ENCODE measurements at places on chromosomes 5 and 9. TPM values are rescaled to one million over a fixed set of nuclear protein-coding genes. Genes with fewer than 3 reads are reported as not detected.

The PLPP7 gene
- polyA plus RNA-seq: 4.8 TPM

The DIPK1B gene
- polyA plus RNA-seq: 1.4 TPM

The GZMA gene
- 2.0 TPM for polyA plus RNA-seq

The SH2D3C gene
- 27.1 TPM for polyA plus RNA-seq

The TLX3 gene
- not detected for polyA plus RNA-seq

The OGN gene
- 7.7 TPM for polyA plus RNA-seq

The SNCAIP gene
- 5.1 TPM for polyA plus RNA-seq

The BRINP1 gene
- polyA plus RNA-seq: 6.4 TPM

- peak; percentile 84 for DNase-seq
Observed at GRCh38 chr5:150317048-150318003, 14.6 kb upstream of the ARSI start.

- DNase-seq: peak; percentile 79
Observed at GRCh38 chr9:115591584-115591984, 473.6 kb upstream of the TNC start.

GRCh38 chr5:16755641-16756040, 138.8 kb upstream of the RETREG1 start:
- no peak for DNase-seq

DNA sequence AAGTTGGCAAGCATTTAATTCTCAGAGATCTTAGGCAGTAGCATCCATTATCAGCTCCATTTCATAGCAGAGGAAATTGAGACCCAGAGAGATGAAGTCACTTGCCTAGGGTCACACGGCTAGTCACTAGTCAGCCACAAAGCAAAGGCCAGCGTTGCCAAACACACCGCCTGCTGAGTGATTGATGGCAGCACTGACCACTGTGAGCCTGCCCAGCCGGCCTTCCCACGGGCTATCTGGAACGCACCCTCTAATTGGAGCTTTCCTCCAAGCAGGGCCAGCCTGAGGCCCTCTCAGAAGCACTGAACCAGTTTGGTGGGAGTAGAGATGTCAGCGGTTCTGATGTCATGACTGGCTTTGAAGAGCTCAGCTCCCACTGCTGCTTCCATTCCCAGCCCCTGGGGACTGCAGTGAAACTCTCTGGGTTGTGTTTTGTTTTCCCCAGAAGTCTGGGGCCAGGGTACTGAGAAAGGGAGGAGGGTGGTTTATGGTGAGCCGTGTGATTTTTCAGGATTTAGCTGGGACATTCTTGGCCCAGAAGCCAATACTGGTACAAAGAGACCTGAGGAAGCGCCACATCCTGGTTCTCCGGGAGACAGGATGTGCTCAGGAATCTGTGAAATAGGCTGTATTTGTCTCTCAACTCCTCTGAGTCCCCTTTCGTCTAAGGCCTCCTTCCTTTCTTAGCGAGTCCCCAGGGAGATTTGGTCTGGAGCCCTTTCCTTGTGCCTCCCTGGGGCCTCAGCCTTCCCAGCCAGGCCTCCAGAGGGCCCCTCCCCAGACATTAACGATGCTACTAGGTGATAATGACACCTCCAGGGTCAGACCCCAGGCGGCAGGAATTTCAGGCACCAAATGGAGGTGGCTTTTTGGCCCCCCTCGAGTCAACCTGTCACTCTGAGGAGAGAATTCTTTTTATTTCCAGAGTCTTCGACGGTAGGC, 44.5 kb downstream of the SPRY4 start:
- peak; percentile 24 for DNase-seq

DNA sequence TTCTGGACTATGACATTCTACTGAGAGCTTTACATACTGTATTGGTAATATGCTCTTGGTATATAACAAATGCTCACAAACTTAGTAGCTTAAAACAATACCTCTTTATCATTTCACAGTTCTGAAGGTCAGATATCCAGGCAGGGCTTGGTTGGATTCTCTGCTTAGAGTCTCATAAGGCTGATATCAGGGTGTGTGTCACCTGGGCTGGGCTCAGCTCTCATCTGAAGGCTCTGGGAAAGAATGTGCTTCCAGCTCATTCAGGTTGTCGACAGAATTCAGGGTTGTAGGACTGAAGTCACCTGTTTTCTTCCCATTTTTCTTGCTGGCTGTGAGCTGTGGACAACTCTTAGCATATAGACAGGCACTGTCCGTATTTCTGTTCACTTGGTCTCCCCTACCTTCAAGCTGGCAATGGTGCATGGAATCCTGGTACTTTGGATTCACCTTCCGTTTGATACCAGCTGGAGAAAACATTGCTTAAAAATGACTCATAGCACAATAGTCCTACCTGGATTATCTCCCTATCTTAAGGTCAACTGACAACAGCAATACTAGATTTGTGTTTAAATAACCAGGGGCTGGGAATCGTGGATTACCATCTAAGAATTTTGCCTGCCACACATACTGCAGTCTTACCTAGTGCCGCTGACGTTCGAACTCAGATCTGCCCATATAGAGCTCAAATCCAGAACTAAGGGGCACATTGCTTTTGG, 69.2 kb downstream of the RCL1 start:
- DNase-seq: no peak

DNA sequence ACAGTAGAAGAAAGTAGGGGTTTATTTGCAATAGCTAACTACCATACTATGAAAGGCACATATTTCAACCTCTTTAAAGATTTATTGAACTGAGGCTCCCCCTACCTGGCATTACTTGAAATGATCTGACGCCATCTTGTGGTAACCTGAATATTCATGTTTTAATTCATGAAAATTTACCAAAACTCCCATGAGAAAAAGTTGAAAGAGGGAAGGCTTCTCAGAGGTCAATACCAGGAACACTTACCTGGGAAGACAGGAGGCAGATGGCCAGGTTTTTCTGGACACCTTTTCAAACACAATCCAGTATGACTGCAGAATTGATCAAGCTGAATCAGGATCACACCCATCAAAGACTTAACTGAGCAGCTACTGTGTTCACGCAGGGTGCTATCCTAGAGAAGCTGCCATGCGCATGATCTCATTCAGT, 9.4 kb downstream of the PRELID2 start:
- DNase-seq: no peak

GRCh38 chr5:54518146-54518817, 723 bp downstream of the SNX18 start:
- peak; percentile 52 for DNase-seq

DNA sequence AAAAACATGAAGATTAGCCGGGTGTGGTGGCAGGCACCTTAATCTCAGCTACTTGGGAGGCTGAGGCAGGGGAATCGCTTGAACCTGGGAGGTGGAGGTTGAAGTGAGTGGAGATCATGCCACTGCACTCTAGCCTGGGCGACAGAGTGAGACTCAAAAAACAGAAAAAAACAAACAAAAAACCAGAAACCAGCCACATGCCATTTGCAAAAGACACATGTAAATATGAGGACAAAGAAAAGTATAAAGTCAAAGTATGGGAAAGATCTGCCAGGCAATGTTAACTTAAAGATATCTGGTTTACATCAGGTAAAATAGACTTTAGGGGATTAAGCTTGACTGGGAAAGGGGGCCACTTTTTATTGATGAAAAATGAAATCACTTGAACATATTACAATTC, 90.7 kb downstream of the FNBP1 start:
- no peak for DNase-seq

DNA sequence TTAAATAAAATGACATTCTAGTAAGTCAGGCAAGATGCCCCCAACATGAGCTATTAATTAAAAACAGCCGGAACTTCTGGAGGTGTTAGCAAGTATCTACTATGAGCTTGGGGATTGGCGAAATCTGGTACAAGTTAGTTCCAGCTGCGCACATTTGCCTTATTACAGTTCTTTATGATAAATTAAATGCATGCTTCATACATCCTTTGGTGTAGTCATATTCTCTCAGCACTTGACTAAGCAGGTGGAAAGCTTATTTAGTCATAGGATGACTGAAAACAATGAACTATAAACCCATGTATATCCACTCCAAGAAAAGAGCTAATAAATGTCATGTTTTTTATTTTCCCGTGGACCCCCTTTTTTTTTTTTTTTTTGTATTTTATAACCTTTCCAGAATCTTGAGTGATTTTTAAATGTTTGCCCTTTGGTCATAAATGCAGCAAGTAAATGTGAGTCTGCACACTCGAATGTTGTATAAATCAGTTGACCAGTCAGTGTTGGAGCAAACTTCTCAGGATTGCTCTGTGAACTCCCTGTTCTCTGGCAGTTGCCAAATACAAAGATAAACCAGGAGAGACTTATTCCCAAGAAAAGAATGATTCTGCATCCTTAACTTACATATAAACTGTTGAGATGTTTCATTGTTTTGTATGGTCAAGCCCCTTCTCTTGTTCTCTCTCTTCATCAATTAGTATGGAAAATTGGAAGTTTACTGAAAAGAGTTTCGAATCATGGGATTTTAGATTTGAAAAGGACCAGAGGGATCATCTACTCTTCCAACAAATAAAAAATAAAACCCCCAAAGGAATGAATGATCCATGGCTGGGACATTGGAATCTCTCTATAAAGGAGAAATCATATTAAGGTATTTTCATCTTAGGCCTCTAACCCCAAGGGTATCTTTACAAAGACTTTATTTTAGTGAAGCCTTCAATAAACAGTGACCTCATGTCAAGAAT, 38.3 kb downstream of the PIK3R1 start:
- no peak for DNase-seq

All from adrenal gland (tissue), 19 donors.